ENCODE measurements at places on chromosomes 3 and 15.

GRCh38 chr15:70280781-70281180 is 183.1 kb upstream of the TLE3 start:
- DNase-seq = no peak

DNA sequence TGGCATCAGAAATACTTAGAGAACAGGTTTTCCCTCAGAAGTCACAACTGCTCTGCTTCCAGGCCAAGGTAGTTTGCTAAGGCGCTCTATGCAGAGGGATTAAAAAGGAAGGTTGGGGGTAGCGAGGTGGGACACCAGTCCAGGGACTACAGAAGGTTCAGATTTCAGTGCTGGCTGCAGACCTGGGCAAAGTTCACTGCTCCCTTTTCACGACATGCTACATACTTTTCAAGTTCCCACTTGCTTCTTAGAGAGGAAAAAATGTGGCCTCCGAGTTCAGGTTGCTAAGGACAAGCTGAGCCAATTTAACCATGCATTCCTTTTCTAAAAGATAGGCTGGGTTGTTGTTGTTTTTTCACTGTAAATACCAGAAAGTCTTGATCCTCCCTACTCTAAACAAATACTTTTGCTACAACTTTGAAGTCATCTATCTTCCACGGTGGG is 158.6 kb upstream of the NR2F2 start:
- no peak for DNase-seq

DNA sequence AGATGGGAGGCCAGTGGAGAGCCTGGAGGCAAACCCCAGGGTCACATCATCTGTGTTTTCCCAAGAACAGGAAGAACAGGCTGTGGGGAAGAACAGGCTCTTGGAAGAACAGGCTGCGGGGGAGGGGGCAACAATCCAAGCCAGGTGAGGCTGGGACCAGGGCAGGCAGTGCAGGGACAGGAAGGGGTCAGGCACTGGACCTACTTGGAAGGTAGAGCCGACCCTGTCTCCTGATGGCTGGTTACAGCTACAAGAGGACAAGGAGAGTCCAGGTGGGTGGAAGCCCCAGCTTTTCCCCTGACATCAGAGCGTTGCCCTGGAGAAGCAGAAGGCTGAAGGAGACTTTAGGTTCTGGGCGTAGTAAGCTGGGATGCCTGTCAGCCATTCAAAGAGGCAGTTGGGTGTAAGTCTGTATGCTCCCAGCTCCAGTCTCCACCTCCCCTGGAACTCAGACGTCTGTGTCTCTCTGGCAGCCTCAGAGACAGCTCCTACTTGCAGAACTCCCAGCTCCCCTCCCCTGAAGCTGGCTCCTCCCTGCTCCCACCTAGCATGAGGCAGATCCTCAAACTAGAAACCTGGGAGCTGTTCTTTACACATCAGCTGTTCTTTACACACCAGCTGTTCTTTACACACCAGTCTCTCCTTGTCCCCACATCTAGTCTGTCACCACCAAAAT is 130.9 kb downstream of the DNAJB8 start:
- DNase-seq = no peak

GRCh38 chr15:45114751-45115085 is 592 bp downstream of the DUOXA2 start:
- DNase-seq = no peak

- no peak for DNase-seq
Observed at GRCh38 chr15:72579814-72580213, 74.7 kb upstream of the GOLGA6B start.

- DNase-seq = no peak
Observed at GRCh38 chr3:114079761-114080160, 23.2 kb downstream of the QTRT2 start.

DNA sequence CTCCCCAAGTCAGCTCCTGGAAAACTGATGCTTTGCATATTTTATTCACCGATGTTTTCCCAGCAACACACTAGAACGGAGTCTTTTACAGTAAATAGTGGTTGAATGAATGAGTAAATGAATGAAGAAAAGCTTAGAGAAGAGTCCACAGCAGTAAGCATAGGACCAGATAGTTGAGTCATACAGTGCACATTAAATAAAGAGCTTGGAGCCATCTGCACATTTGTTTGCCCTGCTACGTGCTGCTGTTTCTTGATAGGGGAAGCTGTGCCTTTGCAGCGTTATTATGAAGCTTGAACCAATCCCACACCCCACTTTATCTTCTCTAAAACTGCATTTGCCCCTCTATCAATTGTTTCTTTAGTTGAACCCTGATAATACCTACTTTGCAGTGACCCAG is 1.2 kb downstream of the FAM98B start:
- DNase-seq = peak; percentile 10

- DNase-seq = no peak
Observed at GRCh38 chr3:77053795-77054194, 13.9 kb downstream of the ROBO2 start.

DNA sequence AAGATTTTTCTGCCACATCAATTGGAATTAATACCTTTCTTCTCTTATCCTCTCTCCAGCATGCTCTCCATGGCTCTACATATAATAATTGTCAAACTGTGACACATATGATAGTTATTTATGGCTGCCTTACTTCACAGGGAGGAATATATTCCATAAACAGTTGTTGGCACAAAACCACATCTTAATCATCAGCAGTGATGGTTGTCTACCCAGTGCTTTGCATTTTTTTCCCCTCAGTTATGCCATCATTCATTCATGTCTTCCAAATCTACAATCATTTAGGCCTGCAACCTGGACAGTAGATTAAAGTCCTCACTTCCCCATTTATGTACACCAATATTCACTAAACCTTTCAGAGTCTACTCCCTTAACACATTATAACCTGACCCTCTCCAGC is 107.7 kb downstream of the THRB start:
- peak; percentile 78 for DNase-seq

DNA sequence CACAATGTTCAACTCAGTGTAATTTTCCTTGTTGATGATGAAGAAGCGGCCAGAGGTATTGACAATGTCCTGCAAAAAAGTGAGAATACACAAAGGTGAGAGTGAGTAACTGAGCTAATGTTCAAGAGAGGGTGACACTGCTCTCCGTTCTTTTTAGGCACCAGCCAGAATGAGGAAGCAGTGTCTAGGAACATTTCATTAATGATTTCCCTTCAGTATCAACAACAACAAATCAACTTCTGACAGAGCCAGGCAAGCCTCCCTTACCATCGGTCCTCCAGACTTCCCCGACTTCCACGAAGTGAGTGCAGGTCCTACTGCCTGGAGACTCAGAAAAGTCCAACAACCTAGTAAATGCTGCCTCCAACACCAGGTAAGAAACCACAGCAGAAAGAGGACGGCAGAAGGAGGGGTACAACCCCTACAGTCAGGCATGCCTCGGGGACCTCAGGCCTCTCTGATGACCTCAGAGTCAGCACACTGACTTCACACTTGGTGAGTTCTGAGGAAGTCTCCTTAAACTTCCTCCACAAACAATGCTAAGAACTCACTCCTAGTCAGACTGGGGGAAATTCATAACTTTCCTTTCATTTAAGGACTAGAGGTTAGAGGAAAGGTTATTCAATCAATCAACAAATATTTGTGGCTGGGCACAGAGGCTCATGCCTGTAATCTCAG is 62.7 kb downstream of the NPTN start:
- DNase-seq = no peak

DNA sequence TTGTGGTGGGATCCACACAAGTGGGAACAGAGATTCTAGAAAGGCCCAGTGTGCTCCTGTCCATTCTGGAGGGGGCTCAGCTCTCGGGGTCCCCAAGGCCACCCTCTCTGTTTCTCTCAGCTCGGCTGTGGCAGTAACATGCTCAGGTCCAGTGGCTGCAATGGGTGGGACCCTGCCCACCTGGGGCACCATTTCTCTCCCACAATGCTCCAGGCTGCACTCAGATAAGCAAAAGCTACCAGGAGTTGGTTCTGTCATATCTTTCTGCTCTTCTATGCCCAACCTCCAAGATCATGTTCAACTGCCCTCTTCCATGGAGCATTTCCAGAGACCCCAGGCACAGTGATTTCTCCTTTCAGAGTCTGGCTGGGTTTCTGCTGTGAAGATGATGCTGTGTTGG is 40.8 kb downstream of the ITGA11 start:
- DNase-seq = no peak

DNA sequence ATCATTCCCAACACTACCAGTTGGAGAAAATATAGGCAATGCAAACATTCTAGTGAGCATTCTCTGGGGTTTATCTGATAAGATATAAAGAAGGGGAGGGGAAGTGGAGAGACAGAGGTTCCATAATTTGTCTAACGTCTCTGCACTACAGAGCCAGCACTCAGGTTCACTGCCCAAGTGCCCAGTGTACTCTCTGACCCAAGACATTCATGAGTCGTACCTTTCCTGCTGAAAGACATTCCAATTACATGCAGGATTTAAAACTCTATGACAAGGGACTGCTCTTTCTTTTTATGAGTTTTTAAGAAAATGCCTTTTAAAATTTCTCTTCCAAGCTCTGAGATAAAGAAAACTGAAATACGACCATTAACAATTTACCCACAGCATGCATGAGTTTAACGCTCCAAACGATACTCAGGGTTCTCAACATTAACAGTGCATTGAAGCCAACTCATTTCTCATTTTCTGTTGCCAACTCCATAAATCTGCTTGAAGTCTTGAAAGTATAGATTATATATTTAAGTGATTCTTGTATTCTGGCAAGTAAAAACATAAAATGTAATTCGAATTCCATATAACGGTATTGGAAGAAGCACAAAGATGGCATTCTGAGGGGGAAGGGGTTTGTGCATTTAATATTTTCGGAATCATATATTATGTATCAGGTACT is 193.4 kb downstream of the SUCLG2 start:
- peak; percentile 12 for DNase-seq

GRCh38 chr15:93705753-93706455 is 525.5 kb upstream of the MCTP2 start:
- no peak for DNase-seq

DNA sequence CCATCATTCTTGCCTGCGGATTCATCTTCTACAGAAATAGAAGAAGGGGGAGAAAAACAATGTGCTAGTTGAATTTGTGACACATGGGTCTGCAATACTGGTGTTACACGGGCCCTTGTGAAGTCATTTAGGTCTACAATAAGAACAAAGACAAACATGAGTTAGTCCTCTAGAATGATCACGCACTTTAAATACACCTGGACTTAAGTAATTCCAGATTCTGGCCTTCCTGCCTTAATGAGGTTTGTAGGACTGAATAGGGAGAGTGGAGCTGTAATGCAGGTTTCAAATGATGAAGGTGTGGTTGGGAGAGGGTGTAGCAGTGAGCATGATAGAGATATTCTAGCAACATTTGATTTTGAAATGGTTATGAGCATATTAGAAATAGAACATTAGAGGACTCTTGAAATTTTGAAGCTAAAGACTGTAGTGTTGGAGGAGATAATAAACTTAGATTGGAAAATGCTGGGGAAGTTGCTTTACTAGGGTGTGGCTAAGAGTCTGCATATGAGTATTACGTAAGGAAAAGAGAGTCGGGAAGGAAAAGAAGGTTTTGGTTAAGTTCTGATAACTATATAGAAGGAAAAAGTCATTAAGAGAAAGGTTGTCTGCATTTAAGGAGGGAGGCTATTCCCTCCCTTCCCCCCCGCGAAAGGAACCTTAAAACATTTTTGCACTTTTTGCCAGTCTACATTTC is 606 bp downstream of the EIF2A start:
- DNase-seq = no peak

DNA sequence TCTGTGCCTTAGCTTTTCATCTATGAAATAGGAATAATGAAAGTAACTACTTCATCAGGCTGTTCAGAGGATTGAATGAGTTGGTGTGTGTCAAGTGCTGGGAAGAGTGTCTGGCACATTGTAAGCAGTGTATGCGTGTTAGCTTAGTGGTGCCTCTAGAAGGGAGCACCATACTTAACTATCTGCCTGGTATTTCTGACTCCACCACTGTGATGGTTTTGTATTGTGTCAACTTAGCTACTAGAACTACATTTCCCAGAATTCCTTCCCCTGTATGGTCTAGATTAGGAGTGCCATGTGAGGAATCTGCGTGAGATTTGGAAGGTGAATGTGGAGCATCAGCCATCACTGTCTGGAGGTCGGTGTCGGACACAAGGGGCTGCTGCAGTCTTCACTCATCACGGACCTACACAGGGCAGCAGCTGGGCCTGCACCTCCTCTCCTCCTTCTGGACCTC is 115.4 kb upstream of the GALNT15 start:
- peak; percentile 55 for DNase-seq

- peak; percentile 79 for DNase-seq
Observed at GRCh38 chr3:155185631-155186071, 105.5 kb downstream of the MME start.

GRCh38 chr3:168124791-168125190 is 29.1 kb upstream of the GOLIM4 start:
- DNase-seq = no peak

- no peak for DNase-seq
Observed at GRCh38 chr3:156642750-156643728, 31.4 kb upstream of the TIPARP start.

GRCh38 chr15:80780416-80781221 is 1.4 kb downstream of the CEMIP start:
- peak; percentile 73 for DNase-seq

GRCh38 chr15:65097651-65098263 is 17.2 kb downstream of the UBAP1L start:
- no peak for DNase-seq

DNA sequence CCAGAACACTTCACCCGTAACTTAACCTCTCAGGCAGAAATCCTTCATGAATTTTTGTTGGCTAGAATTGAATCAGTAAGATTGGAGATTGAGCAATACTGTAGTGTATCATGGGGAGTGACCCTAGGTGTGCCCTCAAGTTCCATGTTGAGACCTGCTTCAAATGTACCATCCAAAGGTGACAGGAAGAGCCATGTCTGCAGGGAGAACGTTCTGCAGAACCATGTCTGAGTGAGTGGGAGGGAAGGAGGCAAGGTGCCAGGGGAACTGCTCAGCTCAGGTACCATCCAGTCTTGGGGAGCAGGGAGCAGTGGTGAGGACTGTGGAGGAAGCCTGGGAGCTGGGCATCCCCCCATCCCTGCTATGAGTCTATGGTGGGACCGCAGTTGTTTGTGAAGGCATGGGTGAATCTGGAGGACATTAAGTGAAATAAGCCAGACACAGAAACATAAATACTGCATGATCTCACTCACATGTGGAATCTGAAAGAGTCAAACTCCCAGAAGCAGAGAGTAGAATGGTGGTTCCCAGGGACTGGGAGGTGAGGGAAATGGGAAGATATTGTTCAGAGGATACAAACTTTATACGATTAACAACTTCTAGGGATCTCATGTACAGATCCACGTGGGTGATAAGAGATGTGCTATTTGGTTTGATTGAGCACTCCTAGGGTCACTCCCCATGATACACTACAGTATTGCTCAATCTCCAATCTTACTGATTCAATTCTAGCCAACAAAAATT is 23.3 kb downstream of the CFAP161 start:
- peak; percentile 37 for DNase-seq

Data from fibroblast of skin of right biceps (primary cell).